ENCODE measurements at places on chromosomes 1 and 21.

- DNase-seq, result no peak
Measured at GRCh38 chr21:35827004-35827403, 233.3 kb downstream of the SETD4 start.

GRCh38 chr1:234488054-234489006 is 9.4 kb upstream of the TARBP1 start:
- DNase-seq, result no peak

DNA sequence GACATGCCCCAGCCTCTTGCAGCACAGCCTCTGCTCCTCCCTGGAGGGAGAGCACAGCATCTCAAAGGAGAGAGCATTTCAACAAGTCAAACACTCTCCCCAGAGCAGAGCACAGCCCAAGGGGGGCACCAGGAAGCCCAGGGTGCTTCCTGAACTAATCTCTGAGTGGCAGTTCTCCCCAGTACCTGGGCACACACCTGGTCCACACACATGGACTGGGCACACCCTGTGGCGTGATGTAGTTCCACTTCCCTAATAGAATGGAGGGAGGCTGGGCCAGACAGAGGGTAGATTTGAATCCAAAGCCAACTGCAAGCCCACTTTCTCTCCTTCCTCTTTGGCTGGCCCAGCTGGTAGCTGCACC is 55.5 kb downstream of the CD46 start:
- no peak for DNase-seq

DNA sequence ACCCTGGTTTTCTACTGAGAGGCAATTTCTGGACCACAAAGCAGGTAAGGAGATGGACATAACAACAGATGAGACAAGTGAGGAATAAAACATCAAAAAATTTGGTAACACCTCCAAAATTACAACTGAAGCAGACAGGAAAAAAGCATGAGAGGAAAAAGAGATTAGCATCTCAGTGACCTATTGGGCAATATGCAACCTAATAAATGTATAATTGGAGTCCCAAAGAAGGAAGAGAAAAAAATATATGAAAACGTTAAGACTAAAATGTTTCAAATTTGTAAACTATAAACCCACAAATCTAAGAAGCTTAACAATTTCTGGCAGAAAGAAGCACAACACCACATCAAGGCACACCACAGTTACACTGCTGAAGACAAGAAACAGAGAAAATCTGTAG is 208.2 kb upstream of the TNR start:
- DNase-seq, result no peak

DNA sequence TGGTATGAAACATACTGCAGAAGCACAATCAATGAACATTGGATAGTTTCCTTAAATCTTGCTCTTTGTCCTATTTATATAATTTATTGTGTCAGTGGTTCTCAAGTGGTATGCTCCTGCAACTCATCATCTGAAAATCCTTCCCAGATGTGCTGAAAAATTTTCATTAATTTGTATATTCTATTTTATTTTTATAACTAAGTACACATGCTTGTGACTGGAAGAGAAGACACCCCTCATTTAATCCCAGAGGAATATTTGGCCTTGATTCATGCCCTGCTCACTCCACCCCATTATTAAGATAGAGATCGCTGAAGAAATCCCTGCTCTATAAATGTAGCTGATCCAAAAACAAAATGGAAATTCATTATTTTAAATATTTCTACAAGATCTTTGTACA is 870.5 kb upstream of the CXADR start:
- DNase-seq, result no peak
